NCI-H2081 (cell line): ENCODE measurements at places on chromosomes 13 and 19.

GRCh38 chr19:48465215-48465614 is 4.0 kb upstream of the CYTH2 start:
- no peak for DNase-seq

GRCh38 chr19:38070573-38070972 is 153.4 kb downstream of the DPF1 start:
- no peak for DNase-seq

DNA sequence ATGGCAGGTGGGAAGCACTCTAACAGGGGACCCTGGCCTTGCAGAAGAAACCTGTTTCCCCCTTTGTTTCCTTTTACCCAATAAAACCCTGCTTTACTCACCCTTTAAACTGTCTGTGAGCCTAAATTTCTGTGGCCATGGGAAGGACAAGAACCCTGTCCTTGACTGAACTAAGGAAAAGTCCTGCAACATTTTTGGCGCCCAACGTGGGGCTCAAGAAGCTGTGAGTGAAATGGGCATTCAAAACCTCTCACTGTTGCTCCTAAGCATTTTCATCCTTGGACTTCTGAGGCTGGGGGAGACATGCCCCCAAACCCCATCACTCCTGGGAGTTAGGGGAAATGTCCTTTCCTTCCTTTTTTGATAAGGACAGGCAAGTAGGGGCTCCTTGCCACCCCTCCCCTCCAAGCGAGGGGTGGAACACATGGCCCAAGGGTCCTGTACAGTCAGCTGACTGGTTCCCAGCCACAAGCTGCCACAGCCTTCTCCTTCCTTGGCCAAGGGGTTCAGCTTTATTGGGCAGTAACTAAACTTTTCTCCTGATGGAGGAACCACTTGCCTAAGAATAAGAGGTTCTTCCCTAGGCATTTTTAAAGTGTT is 381.6 kb downstream of the KLF5 start:
- no peak for DNase-seq

- no peak for DNase-seq
These were observed 14.4 kb downstream of the CEACAM4 start for GRCh38 chr19:41612483-41612882.

DNA sequence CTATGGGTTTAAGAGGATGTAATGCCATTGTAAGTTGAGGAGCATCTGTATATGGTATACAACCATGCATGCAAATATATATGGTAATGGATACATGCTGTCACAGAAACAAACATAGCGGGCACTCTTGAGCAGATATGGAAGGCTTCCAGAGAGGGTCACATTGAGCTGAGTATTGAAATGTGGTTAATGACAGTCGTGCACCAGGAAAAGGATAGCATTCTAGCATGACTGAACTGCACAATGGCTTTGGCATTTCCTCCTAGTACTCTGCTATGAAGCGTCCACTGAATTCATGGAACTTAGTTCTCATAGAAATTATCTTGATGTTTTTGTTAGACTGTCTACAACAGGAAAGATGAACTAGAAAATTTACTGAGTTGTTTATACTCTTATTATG is 25.2 kb downstream of the DGKH start:
- no peak for DNase-seq

DNA sequence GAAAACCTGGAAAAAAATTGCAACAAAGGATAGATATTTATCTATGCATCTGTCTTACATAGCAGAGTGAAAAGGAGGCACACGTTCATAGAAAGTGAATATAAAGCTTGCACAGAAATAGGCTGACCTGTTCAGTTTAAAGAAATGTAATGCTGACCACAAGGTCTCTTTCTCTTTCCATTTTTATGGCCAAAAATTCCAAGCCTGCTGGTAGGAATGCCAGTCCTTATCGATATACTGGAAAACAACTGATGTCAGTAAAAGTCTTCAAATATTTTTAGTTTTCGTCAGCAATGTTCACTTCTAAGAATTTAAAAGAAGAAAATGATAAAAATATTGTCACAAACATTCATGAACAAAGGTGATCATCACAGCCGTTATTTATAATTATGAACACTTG is 59.0 kb upstream of the MCF2L start:
- no peak for DNase-seq

GRCh38 chr19:51600940-51601580 is 29.1 kb downstream of the SIGLEC5 start:
- DNase-seq: no peak

DNA sequence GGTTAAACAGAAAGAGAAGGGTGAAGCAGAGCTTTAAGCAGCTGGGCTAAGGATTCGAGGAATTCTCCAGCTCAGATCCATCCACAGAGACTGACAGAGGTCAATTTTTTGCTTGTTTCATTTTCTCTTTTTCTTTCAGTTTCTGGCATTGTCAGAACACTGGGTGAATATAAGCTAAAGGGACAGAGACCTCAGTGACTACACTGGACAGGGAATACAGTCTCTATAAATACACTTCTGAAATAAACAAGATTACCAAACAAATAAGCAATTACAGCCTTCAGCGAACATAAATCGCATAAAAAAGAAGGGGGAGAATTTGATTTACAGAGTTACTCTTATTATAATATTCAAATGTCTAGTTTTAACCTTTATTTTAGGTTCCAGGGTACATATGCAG is 3.7 kb upstream of the ZNF441 start:
- no peak for DNase-seq

DNA sequence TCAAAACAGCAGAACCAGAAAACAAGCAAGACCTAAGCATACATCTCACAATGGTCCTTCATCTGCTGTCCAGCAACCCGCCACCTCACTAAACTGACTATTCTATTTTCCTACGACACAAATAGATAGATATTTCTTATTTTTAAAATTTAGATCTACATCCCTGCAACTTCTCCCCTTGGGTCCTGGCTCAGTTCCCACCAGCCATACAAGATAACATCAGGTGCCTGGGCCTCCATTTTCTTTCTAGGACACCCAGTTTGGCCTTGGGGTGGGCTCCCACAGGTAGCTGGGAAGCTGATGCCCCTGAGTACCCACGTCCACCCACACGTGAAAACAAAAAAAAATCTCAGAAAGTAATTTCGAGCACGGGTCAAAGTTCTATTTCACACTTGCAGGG is 47.6 kb downstream of the TGDS start:
- DNase-seq: no peak

GRCh38 chr13:41019578-41020347 is 647 bp upstream of the ELF1 start:
- DNase-seq: no peak

DNA sequence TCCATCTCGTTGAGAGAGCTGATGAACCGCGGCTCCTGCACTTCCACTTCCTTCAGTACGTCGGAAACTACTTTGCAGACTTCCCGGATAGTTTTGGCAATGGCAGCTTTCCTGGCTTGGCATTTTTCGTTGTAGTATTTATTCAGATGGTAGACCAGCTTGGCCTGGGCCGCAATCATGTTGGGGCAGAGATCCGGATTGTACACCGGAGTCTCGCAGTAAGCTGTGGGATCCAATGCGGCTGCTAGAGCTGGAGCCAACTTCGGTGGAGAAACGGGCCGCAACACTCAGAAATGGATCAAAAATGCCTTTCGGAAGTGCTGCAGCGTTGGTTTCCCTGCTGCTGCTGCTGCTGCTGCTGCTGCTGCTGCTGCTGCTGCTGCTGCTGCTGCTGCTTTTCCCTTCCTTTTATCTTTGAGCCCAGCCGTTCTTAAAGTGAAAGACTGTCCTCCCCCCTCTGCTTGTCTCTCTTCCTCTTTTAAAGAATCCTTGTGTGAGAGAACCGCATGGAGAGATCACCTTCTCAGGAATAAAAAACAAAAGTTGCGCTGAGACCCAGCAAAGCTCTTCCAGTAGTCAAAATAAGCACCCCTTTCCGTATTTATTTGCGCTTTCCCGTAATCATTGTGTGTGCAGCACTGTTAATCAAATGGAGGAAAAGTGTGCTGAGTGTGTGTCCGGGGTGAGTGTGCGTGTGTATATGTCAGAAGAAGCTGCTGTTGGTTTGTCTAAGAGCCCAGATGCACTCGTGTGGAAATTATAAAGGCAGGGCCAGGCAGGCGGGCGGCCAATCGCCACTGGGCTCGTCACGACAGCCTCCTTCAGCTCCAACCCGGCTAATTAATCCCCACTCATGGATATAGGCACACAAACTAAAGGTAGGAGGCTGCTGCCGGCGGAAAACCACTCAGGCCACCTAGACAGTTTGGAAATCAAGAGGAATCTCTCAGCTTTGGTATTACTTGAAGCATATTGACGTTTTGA is at the start of gene MAB21L1:
TSS of gene MAB21L1 (minus strand) at position 730 of the 984 bp plus-strand sequence. CDS start at position 179, 551 bp downstream.
- no peak for DNase-seq

DNA sequence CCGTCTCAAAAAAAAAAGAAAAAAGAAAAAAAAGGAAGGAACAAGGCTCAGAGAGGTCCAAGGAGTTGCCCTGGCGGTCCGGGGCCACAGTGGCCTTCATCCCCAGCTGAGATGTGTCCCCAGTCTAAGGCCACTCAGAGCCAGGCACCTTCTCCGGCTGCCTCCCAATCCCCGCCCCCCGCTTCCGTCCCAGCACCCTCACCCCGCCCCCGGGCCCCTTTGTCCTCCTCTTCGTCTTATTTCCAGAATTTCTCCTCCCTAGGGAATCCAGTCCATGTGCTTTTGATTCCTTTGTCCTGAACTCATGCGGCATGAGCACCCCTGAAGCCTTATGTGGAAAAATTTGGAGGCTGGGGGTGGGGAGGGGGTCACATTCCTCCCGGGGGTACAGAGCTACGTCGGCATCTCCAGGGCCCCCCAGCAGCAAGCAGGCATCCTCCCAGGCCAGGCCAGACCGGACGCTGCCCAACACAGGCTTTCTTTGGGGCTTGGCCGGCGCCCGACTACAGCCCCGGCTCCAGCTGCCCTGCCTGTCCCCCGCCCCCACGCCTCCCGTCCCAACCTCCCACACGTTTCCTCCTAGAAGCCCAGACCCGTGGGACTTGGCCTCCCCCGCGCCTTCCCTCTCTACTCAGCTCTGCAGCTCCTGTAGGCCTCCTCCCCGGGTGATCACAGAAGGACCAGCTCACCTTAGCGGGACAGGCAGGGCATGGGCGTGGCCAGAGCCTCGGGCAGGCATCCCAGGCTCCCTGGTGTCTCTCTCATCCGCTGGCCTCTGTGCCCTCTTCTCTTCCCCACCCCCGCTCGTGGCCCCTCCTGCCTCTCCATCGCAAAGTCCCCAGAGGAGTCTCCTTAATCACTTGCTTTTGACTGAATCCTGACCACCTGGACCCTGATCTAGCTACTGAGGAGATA is 17.8 kb upstream of the ADGRE5 start:
- no peak for DNase-seq

- DNase-seq: no peak
These were observed 390.4 kb downstream of the RFC3 start for GRCh38 chr13:34208336-34208735.

- no peak for DNase-seq
These were observed 10.9 kb downstream of the MKNK2 start for GRCh38 chr19:2039959-2040646.

GRCh38 chr13:94784066-94784465 is 71.7 kb upstream of the SOX21 start:
- DNase-seq: no peak

DNA sequence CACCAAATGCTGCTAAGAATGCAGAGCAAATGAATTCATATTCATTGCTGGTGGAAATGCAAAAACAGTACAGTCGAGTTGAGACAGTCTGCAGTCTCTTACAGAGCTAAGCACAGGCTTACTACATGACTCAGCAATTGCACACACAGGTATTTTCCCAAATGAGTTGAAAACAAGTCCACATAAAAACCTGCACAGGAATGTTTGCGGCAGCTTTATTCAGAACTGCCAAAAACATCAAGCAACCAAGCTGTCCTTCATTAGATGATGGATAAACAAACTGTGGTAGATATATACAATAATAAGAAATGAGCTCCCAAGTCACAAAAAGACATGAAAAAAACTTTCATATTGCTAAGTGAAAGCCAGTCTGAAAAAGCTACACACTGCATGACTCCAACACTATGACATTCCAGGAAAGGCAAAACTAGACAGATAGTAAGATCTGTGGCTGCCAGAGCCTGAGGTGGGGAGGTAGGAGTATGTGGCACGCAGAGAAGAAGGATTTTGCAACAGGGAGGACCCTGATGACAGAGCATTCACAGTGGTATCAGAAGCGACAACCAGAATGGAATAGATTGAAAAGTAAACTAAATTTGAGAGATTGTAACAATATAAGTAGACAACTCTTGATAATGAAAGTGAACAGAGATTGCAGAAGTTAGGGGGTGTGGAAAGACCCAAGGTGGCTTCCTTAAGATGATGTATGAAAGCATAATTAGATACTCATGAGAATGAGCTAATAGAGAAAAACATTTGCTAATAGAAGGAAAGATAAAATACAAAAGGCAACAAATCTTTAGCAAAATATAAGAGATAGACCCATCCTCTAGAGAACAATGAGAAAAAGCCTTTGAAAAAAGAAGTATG is 52.7 kb downstream of the TSC22D1 start:
- no peak for DNase-seq

GRCh38 chr19:18284712-18285360 is 3.4 kb upstream of the JUND start:
- DNase-seq: no peak

- no peak for DNase-seq
These were observed 19.7 kb downstream of the MED26 start for GRCh38 chr19:16608290-16608739.

DNA sequence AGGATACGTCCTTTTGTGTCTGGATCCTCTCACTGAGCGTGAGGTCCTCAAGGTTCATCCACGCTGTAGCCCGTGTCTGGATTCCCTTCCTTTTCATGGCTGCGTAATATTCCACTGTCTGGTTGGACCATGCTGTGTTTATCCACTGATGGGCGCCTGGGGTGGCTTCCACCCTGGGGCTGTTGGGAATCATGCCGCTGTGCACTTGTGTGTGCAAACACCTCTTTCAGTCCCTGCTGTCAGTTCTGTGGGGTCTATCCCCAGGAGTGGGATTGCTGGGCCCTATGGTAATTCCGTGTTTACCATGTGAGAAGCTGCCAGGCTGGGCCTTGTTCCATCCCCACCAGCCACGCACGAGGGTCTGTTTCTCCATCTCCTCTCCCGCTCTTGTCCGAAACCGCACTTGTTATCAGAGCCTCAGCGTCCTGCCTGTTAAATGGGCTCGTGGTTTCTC is 98.6 kb downstream of the GADD45B start:
- no peak for DNase-seq

DNA sequence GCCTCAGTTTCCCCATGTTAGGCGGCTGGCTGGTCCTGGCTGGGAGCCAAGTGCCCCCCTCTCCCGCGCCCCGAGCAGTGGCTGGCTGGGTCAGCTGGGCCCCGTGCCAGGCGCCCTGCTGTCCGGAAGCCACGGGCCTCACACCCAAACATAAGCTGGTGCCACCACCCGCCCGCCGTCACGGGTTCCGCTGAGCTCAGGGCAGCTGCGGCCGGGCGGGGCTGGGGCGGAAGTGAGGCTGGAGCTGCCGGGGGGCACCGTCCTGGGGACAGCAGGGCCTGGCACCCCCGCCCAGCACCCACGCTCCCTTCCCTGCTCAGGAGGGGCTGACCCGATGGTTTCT is 19.3 kb downstream of the HCN2 start:
- DNase-seq: peak; percentile 11

- no peak for DNase-seq
These were observed 37.2 kb upstream of the C1QTNF9B start for GRCh38 chr13:23934520-23934919.
